ENCODE measurements at places on chromosomes 12 and 14.

DNA sequence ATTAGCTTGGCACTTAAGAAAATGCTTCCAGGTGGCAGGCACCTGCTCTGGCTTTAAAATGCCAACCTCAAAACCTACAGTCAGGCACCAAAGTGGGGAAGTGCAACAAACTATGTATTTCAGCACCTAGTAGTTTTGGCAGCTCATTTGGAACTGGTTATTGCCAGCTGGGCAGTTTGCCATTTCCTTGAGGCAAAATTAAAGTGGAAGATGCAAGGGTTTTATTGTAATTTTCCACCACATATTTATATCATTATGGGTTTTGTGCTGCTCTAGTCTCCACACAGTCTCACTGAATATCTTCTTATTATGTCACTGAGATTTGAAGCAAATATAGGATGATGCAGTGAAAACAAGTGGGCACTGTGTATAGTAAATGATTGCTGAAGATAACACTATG is 117.0 kb downstream of the PRKD1 start:
- no peak for ATAC-seq

- no peak for ATAC-seq
Measured at GRCh38 chr14:30427401-30427800, 131.6 kb upstream of the G2E3 start.

DNA sequence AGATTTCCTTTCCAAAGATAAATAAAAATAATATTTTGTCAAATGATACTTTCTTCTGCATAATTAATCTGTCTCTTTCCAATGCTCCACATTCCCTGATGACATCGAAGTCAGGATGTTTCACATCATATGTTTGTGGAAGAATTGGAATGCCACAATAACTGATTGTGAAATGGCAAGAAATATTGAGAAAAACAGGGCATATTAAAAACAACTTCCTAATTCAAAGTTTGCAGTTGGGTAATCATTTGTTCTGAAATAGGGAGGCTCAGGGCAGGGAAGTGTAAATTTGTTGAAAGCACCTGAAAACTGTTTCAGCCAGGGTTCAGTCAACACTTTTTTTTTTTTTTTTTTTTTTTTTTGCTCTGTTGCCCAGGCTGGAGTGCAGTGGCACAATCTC is 50.7 kb downstream of the BCAT1 start:
- ATAC-seq, result no peak

DNA sequence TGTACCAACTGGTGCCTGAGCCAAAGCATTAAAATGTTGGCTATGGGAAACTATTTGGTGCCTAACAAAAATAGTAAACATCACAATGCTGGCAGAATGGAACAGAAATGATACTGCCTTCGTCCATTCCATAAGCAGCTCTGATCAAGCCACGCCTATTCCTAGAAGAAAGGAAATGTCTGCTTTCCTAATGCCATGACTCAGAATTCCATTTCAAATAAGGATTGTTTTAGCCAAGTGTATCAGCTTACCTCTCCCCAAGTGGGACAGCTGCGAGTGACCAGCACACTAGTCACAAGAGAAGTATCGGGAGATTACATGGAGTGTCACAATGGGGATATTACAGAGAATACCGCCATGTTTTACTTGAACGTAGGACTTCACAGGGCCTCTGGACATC is 38.7 kb downstream of the GLT8D2 start:
- ATAC-seq, result no peak

- ATAC-seq, result peak; percentile 93
Measured at GRCh38 chr12:22409377-22410164, 75.1 kb upstream of the ST8SIA1 start.

DNA sequence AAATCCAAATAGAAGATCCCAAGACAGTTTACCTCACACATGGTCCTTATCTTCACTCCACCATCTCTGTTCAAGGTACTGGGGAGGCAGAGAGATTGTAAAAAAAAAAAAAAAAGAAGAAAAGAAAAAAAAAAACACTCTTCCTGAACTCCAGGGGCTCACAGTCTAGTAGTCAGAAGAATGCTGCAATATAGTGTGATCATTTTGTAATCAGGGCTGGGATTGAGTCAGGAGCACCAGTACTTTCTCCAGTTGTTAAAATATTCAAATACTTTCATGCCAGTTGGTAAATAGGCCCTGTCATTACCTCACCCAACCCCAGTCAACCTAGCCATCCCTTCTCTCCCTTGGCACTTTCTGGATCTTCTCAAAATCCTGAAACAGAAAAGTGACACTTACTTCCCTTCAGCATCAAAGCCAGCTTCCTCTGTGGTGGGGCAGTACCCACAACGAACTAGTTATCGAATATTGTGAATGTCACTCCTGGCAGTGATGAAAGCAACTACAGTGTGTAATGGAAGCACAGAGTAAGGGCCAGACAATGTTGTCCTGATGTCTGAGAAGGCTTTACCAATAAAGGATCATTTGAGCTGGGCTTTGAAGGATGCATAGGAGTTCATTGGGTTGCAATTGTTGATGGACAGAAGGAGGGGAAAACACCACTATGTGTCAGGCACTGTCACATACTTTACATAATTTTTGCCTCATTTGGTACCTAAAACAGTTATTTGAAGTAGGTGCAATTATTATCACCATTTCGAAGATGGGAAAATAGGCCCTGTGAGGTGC is 44.3 kb upstream of the HSPB8 start:
- ATAC-seq, result no peak

GRCh38 chr12:52942901-52943181 is 6.1 kb upstream of the KRT18 start:
- ATAC-seq, result no peak

DNA sequence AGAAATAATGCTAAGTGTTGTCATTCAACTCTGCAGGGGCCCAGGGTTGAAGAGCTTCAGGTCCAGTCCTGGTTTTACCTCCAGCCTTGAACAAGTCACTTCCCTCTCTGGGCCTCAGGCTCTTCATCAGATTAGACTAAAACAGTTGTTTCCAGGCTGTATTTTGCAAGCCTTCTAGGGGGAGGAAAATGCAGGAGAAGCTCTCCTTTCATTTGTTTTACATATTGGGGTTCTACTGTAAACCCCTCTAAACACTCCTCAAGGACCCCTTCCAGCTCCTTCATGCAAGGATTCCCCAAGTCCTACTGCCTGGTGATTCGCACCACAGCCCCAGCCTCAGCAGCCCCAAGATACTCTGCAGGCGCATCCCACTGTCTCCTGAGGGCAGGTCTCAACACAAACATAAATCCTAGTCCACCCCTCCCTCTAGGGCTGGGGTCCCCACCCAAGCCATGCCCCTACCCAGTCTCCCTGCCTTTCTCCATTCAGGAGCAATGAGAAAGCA is 2.7 kb downstream of the SDR9C7 start:
- ATAC-seq, result no peak

DNA sequence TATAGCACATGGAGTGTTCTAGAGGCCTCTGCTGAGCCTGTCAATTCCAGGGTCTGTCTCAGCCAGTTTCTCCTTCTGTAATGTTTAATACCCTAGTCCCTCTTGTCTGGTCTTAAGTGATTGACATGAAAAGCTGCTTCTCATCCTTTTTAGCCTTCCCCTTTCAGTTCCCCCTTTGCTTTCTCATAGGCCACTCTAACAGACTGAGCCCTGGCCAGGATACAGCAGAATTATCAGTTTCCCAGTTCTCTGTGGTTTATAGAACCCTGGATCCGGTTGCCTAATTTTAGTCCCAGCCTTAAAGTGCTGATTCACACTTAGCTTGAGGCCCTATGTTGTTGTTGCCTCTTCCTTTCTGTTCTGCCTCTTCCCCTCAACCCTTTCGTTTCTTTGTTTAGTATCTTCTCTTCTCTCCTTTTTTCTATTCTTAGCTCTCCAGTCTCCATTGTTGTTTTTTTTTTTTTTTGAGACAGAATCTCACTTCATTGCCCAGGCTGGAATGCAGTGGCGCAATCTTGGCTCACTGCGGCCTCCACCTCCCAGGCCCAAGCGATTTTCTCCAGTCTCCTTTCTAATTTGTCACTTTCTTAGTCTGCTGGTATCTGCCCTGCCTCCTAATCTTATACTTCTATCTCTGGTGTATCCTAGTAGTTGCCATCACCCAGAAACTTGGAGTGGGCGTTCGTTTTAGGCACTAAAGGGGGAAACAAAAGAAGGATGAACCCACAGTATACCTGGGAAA is 2.9 kb upstream of the BIN2 start:
- ATAC-seq, result peak; percentile 18

GRCh38 chr12:11771895-11772502 is 122.5 kb downstream of the ETV6 start:
- ATAC-seq, result peak; percentile 75

DNA sequence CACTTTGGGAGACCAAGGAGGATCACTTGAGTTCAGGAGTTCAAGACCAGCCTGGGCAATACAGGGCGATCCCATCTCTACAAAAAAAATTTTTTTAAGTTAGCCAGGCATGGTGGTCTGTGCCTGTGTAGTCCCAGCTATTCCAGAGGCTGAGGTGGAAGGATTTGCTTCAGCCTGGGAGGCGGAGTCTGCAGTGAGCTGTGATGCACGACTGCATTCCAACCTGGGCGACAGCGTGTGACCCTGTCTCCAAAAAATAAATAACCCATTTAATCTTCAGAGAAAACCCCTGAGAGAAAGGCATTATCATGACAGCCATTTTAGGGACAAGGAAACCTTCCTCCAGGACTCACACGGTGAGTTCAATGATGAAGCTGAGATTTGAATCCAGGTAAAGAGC is 3.7 kb upstream of the FKBP4 start:
- no peak for ATAC-seq

- ATAC-seq, result no peak
Measured at GRCh38 chr12:120625557-120626419, 14.6 kb upstream of the CABP1 start.

DNA sequence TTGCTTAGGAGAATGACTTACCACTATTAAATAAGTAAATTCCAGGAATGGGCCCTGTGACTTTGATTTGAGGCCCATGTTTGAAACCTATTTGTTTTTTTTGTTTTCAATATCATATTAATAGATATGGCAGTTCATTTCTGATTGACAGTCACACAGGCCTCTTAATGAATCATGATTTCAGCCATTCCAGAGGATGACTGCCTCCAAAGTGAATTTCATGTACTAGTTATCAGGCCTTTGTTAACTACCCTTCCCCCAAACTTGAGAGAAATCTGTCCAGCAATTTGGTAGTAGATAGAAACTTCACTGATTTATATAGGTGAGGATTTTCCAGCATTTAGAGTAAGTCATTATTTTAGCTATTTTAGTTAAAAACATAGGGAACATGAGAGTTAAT is 25.9 kb upstream of the GALNT16 start:
- no peak for ATAC-seq

GRCh38 chr12:104410786-104411185 is 46.0 kb upstream of the CHST11 start:
- ATAC-seq, result no peak

GRCh38 chr12:11884706-11885105 is 186.0 kb upstream of the BCL2L14 start:
- ATAC-seq, result no peak

- ATAC-seq, result no peak
Measured at GRCh38 chr12:41287500-41288141, 99.5 kb downstream of the PDZRN4 start.

GRCh38 chr14:85205875-85206274 is 324.1 kb upstream of the FLRT2 start:
- no peak for ATAC-seq

DNA sequence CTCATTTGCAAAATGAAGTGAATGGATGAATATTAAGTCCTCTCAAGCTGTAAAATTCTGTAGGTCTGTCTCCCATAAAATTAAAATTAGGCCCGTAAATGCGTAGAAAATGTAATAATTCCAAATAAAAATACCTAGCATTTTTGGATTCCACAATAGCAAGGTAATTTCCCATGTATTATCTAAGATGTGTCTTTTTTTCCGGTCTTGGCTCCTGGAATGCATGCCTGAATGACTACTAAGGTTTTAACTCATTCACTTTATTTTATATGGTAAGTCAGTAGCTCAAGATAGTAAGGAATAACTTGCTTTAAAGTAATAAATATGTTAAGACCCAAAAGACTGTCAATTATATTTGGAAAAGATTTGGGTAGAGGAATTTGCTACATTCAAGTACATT is 11.1 kb downstream of the TXNRD1 start:
- no peak for ATAC-seq

DNA sequence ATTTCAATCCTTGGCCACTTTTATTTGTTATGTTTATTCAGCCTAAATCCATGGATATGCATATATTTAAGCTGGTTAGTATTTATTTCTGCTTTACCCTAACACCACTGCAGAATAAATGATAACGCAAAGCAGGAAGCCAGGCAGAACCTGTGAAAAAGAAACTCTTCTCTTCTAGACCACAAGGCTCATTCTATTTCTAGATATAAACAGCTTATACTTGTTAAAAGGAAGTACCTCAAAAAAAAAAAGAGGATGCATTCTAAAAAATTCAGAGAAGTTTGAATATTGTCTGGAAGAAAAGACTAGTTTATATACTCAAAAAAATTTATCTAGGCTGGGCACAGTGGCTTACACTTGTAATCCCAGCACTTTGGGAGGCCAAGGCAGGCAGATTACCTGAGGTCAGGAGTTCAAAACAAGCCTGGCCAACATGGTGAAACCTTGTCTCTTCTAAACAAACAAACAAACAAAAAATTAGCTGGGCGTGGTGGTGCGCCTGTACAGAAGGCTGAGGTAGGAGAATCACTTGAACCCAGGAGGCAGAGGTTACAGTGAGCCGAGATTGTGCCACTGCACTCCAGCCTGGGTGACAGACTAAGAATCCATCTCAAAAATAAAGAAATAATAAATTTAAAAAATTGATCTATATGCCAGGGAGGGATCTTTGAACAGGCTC is 55.8 kb downstream of the GALNT4 start:
- peak; percentile 45 for ATAC-seq

GRCh38 chr14:77660754-77661153 is 44.3 kb upstream of the SPTLC2 start:
- ATAC-seq, result no peak

GRCh38 chr12:2667716-2668440 is 126.9 kb upstream of the FKBP4 start:
- no peak for ATAC-seq

DNA sequence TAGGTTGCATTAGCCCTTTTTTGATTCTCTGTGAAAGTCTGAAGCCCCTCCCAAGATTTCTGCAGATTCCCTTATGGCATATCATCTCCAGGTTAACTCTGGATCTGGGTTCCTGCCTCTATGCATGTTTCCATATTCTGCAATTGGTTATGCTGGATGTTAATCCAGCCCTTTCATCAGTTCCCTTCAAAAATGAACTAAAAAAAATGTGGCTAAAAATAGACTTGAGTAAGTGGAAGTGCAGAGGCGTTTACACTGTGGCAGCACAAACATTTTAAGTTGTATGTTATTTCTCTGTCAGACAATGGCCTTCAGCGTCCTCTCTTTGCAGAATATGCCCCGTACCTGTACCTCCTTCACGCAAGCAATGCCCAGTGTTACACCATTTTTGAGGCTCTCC is 11.4 kb downstream of the MGST1 start:
- no peak for ATAC-seq

Measured in activated CD4-positive, CD25-positive, alpha-beta regulatory T cell treated with anti-CD3 and anti-CD28 coated beads, Interleukin-2, amount 50 U/mL, for 24 hours (primary cell).